HS-5 (cell line): ENCODE measurements at places on chromosomes 12 and 14.
A peak's percentile ranks its signal among the peaks of the same experiment; 100 is the strongest.

GRCh38 chr12:89678225-89678624 is 30.4 kb downstream of the ATP2B1 start:
- DNase-seq, result no peak

DNA sequence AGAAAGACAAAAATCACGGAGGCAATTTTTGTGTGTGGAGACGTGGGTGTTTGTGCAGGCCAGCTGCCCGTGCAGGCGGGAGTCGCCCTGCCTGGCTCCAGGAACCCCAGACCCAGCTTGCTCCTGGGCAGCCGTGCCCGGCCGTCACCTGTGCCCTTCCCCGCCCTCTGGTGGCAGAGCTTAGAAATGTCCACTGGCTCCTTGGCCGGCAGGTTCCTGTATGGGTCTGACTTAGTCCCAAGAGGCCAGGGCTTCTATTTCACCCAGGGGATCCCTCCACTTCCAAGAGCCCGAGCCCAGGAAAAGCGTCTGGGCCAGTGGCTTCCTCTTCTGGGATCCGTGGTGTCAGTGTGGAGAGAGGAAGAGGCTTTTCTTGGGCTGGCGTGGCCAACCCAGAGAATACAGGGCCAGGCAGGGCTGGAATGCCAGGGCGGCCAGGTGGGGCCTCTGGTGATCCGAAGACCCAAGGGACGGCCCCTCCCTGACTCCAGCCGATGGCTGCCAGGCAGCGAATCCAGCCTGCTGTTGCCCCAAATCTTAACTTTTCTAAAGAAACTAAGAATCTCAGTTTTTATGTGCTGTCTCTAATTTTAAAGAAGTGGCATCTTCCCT is 120.9 kb downstream of the TMEM132C start:
- DNase-seq, result no peak

DNA sequence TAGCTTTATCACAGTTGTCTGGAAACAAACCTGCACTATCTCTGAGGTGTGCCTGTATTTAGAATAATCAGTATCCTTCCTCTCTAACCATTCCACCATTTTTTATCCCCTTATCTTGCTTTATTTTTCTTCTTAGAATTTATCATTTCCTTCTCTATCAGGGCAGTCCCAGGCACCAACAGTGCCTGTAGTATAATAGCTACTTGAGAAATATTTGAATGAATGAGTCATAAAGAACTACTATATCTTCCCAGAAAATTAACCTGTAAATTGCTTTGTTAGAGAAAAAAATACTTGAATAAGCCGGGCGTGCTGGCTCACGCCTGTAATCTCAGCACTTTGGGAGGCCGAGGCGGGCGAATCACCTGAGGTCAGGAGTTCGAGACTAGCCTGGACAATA is 21.2 kb upstream of the FOXJ2 start:
- no peak for DNase-seq

DNA sequence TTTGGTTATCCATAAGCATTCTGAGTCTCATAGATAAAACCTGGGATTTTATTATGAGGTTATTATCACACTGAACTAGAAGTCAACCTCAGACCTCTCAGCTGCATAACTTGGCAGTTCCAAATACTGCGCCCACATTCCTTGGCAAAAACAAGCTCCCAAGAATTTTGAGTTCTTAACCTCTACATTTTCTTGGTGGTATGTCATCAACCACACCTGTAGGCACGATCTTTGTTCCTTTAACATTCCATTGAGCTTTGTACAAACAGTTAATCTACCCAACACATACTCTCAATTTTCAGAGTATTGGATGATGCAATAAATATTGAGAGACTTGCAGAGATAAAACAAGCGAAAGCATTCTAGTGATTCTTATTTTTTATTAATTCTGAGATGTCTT is 371.8 kb upstream of the PRICKLE1 start:
- DNase-seq, result peak; percentile 84

DNA sequence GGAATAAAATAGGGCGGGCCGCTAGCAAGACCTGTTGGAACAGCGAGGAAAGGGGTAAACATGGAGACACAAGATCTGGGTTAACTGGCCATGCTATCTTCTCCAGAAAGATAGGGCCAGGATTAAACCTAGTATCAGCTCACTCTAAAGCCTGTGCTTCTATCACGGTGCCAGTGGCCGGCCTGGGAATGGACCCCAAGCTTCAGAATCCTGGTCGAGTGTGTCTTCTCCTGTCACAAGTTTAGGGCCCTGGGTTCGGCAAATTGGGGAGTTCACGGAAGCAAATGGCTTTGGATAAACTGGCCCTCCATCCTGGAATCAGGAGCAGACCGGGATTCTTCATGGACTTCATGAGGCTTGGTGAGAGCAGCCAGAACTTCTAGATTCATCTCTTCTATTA is 82.2 kb downstream of the LGMN start:
- DNase-seq, result no peak

- no peak for DNase-seq
Measured at GRCh38 chr12:53288322-53288721, 7.0 kb upstream of the PFDN5 start.
